ENCODE measurements at places on chromosomes 6 and 20. TPM values are rescaled to one million over a fixed set of nuclear protein-coding genes. Genes with fewer than 3 reads are reported as not detected.

The NDUFAF5 gene
- polyA plus RNA-seq = 60.7 TPM

The CST11 gene
- polyA plus RNA-seq = not detected

- DNase-seq = no peak
Measured at GRCh38 chr20:38225900-38226263, 34.7 kb downstream of the KIAA1755 start.

- DNase-seq = no peak
Measured at GRCh38 chr20:41623625-41624375, 5.6 kb upstream of the CHD6 start.

GRCh38 chr6:37731888-37732287 lies 34.2 kb upstream of the MDGA1 start:
- no peak for DNase-seq

DNA sequence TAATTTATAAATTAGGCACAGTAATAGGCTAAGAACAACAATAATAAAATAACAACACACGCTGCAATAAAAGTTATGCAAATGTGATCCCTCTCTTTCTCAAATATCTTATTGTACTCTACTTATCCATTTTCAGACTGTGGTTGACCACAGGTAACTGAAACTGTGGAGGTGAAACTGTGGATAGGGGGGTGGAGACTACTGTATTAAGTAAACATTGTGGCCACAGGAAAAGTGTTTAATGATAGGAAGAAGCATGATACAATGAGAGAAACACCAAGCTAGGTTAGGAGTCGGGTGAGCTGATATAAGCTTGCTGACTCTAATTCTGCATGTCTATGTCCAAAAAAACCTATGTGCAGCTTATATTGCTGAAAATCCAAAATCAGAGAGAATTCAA lies 23.0 kb downstream of the NHLRC1 start:
- no peak for DNase-seq

GRCh38 chr6:5942591-5942990 lies 64.1 kb downstream of the NRN1 start:
- DNase-seq = no peak

DNA sequence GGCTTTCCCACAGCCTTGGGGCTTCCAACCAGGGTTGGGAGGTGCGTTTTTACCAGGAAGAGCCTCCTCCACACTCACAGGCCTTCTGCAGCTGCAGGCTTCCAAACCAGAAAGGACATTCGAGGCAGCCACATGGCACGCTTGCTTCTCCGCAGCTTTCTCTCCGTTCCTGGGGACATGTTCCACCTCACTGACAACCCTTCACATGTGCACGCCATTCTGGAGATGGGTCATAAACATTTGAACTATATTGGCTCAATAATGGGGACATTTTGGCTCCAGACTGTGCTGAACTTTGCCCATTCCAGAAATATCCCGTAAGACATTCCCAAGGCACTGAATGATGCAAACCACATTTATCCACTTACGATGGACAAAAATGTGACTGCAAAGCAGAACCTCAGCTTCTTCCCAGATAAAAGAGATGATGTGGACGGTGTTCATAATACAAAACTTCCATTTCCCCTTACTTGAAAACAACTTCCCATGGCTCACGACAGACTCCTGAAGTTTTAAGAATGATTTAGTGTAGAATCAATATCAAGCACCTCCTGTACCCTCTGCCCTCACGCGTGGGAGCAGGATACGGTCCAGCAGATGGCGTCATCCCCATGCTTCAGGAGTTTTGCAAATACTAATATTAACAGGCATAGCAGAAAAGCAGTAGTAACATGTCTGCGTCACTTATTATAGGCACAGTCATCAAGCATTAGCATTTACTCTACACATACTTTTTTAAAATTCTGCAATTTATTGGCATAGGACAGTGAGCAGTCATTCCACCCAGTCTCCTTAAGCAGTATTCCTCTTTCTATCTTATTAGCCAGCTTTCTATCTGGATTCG lies 25.4 kb upstream of the FOXF2 start:
- DNase-seq = peak; percentile 25

DNA sequence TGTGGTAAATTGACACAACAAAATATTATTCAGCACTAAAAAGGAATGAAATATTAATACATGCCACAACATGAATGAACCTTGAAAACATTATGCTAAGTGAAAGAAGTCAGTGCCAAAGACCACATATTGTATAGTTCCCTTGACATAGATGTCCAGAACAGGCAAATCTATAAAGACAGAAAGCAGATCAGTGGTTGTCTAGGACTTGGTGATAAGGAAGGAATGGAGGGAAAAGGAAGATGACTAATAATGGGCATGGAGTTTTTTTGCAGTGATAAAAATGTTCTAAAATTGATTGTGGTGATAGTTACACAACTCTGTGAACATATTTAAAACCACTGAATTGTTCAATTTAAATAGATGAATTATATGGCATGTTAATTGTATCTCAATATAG lies 32.5 kb downstream of the TBX18 start:
- DNase-seq = peak; percentile 48

The RAD21L1 gene
- 1.2 TPM for polyA plus RNA-seq

The POU5F1 gene
- polyA plus RNA-seq = 1.3 TPM

DNA sequence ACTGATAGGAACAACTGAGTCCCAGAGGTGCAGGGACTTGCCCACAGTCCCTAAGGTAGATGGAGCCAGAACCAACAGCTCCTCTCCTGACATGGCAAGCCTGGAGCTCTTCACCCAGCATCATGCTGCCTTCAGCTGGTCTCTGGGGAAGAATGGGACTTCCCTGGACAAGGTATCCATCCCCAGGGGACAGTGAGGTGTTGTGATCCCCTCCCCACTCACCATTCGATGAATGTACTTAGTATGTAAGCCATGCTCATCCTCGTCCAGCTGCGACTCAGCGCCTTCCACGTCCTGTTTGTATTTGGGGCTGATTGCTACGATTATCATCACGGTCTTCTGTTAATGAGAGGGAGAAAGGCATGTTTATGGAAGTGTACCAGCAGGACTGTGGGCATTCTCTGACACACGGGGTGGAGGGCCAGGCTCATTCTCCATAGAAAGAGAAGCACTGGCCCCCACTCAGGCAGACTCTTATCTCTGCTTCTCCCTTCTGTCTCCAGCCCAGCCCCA lies 39.4 kb downstream of the TRAF3IP2 start:
- DNase-seq = no peak

The RNGTT gene
- 12.4 TPM for polyA plus RNA-seq

DNA sequence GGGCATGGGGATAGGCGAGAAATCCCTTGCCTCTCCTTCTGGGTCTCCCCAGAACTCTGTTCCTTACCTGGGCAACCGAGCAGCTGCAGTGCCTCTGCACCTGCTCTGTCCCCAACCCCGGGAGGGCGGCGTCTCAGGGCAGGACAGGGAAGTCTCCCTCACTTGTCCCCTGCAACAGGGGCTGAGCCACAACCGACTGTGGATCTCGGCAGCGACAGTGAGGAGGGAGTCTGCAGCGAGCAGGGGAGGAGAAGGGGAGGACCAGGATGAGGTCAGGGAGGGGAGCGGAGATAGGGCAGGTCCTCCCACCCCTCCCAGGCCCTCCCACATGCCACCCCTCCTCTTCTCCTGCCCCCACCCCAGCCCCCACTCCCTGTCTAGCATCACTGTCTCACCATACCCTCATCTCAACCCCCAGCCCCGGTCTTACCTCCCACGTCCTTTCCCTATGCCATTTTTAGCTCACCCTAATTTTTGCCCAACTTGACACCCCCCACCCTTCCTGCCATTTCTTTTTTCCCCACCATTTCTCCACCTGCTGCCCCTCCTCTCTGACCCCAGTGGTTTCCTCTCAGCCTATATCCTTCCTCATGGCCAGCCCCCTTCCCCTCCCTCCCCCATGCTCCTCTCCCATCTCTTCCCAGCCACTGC lies at the start of gene TNXB:
Gene TNXB (minus strand): TSS at position 225 of the 651 bp plus-strand sequence. CDS start 11,140 bp downstream, outside the sequence.
- no peak for DNase-seq

DNA sequence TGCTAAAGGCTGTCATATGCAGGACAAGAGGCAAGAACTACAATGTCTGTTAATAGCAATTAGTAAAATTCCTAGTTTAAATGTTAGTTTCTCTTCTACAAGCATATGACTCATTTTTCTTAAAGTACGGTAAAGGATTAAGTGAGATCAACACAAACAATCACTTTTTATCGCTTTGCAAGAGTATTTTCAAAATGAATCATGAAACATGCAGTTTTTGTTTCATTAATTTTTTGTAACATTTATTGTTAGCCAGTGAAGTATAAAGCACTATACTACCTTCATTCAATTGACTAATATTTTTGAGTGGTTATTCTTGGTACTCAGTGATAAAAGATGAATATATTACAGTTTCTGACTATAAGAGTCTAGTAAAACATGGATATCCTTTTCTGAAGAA lies 138.6 kb downstream of the AHI1 start:
- DNase-seq = no peak

The SIRPD gene
- polyA plus RNA-seq = not detected

DNA sequence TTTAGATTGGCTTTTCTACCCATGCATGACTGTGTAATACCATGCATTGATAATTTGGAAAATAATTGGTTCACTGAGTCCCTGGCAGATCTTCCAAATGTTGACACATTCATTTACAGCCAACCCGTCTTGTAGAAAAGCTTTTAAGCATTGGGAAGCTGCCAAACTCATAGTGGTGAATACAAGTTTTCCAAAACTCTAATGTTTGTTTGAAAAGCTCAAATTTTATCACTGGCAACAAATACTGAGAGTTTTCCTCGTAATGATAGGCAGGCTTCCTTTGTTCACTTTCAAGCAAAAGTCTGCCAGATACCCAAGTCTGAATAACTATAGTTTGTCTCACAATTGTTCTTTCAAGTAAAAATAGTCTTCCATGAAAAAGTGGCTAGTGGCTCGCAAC lies 143.0 kb downstream of the FIG4 start:
- DNase-seq = no peak

DNA sequence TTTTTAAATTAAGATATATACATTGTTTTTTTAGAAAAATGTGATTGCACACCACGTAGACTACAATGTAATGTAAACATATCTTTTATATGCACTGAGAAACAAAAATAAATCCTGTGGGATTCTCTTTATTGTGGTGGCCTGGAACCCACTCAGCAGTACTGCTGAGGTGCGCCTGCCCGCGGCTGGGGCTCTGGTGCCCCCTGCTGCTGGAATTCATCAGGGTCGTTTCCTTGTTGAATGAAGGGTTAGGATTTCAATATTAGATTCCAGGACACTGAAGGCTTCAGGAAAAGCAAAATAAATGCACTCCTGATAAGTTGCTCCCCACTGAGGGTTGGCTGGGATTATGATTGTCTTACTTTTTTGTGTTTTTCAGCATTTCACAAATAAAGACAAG lies 175.8 kb upstream of the GGTLC1 start:
- DNase-seq = peak; percentile 34

The TSBP1 gene
- polyA plus RNA-seq = not detected

- peak; percentile 62 for DNase-seq
Measured at GRCh38 chr6:79077715-79078074, 359 bp downstream of the PHIP start.

DNA sequence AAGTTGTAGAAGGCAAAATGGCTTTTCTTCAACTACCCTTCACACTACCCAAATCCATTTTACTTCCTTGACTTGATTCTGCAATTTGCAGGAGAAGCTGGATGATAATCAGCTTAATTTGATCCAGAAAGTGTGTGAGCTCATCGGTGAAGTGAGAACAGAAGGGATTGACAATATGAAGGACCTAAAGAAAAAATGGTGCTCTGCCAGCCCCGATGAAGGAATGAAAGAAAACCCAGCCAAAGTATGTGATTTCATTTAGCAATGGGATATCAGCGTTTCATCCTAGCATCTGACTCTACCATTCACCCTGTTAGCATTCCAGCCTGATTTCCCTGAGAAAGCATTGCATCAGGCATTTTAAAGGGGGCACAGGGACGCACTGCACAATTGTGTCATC lies 41.5 kb downstream of the CD164 start:
- no peak for DNase-seq

The TULP1 gene
- polyA plus RNA-seq = 0.92 TPM

The TP53TG5 gene
- polyA plus RNA-seq = 3.5 TPM

GRCh38 chr6:26064619-26065257 lies 22.5 kb upstream of the HFE start:
- DNase-seq = peak; percentile 74

The PAX1 gene
- polyA plus RNA-seq = not detected

The ENTPD6 gene
- 107 TPM for polyA plus RNA-seq

DNA sequence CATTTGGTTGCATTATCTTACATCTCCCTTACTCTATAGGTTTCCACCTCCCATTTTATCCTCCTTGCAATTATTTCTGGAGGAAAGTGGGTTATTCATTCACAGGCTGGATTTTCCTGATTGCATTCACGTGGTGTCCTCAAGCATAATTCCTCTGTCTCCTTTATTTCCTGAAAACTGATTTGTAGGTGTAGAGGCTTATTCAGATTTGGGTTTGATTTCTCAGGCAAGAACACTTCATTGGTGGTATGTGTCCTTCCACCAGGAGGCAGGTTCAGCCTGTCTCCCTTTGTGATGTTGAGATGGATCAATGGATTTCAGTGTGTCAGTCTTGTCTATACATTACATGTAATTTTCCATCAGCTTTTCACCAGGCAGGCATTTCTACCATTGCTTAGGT lies 17.3 kb downstream of the DNPH1 start:
- no peak for DNase-seq

DNA sequence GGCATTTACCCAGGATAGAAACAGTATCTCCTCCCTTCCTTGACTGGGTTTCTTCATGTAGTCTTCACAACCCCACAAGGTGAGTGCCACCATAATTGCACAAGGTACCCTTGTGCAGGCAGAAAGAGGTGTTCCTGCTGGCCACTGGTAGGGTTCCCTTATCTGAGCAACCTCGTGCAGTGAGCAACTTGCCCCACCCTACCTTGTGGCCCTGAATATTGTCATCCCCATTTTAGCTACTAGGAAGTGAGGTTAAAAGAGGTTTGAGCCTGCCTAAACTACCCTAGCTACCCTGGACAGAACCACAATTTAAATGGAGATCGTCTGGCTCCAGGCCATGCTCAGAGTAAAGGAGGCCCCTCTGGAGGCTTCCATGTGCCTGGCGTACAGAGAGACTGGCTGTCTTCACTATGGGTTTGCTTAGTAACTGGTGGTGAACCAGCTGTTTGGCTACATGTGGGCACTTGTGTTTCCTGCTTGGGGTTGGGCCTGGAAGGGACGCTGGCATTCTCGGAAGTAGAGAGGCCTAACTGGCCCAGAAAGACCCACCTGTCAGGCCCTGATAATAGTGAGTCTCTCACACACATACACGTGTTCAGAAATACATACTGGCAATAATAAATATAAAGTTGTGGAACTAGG lies 148.8 kb downstream of the LRFN2 start:
- no peak for DNase-seq

The SLC35D3 gene
- 3.8 TPM for polyA plus RNA-seq

DNA sequence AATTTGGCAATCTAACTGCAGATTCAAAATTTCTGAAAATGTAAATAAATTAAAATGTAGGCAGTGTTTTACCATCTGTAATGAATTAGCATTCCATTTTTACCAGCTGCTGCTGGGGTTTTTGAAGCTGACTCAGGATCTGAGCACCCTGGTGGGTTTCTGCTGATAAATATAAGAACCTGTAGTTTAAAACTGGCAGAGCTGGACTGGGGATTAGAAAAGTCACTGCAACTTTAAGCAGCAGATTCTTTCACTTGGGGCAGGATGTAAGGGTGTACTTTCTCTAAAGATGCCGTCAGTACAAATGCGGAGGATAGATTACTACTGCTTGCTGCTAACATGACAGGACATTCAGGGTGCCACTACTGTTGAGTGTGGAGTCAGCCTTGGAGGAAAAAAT lies 341.8 kb downstream of the CDKAL1 start:
- DNase-seq = peak; percentile 50

The HSPA1L gene
- polyA plus RNA-seq = 5.2 TPM

All from cardiac muscle cell (in vitro differentiated cells and primary cell).